Fibroblast of skin of right biceps (primary cell): ENCODE measurements at places on chromosomes 12 and 14.

DNA sequence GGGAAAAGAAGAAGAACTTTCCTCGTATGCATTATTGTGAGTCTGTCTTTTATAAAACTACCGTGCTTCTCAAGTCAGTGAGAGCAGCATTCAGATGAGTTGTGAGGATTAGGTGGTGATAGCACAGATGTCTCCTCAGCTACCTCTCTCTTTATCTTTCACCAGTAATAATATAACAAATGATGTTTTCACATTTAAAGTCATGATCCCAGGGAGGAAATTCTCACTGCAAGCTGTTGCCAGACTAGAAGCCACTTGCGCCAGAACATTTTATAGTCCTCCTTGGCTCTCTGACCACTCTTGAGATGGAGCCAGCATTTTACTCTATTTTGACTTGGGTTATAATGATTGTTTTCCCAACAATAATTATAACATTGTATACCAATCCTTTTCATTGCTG, 443.1 kb downstream of the AEBP2 start:
- DNase-seq, result no peak

GRCh38 chr12:98733667-98734350, 88.7 kb downstream of the APAF1 start:
- no peak for DNase-seq

DNA sequence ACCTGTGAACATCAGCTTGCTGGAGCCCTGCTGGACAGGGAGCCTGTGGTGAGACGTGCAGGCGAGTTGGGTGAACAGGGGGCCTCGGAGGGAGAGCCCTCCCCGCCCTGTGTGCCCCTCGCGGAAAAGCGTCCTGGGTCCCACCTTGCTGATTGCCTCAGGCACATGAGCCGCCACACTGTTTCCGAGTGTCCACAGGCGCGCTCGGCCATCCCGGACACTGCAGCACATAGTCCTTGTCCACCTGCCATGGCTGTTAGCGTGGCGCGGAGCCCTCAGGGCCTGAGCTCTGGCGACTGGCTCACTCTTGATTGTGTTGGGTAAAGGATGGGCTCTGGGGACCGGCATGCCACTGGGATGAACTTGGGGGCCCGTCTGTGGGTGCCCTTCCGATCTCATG, 40.0 kb downstream of the PACS2 start:
- DNase-seq, result no peak

DNA sequence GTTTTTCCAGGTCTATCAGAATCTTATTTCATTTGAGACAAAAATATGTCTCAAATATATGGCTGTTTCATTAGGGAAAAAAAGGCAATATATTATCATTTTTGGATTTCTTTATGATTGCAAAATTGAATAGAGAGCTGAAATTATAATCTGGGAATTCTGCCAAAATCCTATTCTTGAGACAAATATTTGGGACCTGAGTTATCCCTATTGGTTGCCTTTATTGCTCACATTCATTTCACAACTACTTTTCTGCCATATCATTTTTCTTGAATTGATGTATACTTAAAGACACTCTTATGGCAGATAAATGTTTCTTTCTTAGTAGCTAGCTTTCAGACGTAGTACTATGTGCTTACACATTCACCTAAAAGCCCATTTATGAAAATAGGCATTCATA, 241.6 kb upstream of the NOVA1 start:
- DNase-seq, result peak; percentile 26

- DNase-seq, result no peak
Measured at GRCh38 chr12:115990241-115990640, 287.3 kb downstream of the MED13L start.

DNA sequence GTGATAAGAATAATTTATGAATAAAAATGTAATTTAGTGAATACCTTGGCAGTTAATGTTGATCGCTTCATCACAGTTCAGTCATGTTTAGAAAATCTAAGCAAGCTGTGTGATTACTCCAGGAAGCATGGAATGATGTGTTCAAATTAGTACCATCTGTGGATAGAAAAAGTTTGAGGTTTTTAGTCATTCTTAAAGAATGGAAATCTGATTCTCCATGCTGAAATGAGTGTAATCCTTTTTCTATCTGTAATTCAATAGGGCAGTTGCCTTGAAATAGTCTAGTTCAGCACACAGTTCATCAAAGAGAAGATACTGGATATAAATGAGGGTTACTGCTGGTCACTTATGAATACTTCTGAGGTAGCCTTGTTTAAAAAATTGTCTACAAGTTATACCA, 127.2 kb upstream of the MYF6 start:
- DNase-seq, result peak; percentile 97

DNA sequence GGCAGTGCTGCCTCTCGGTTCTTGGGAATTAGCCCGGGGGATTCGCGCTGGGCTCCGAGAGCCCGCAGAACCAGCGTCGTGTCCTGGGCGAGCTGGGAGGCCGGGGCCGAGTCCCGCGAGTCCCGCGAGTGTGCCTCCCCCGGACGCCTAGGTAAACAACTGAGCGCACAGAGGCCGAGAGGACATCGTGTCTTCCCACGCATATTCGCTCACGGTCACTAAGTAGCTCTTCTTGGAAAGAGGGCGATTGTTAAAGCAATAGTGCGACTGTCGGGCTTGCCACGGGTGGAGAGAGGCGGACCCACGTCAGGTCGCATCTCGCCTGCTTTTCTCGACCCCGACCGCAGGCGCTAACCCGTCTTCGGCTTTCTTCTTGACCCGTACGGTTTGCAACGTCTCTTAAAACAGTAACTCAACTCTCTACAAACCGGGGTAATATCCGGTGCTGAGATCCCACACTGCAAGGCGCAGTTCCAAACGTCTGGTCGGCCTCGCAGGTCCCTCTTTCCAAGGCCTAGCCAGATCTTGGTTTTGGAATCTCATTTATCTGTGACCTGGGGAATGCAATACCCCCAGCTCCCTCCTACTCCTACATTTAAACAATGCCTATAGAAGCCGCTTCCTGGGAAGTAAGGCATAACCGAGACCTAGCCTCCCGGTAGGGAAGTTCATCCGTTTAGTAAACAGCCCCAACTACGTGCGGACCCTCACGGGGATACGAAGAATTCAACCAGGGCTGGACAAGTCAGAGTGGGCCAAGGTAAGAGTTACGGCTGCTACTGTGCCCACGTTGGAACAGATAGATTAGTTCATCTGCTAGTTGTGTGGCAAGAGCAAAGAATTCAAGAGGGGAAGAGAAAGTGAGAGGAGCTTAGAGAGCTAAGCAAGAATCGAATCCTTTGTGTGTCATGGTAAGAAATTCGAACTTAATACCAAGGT, 736 bp upstream of the PHLDA1 start:
- peak; percentile 60 for DNase-seq

GRCh38 chr12:32010631-32011336, 51.6 kb downstream of the RESF1 start:
- no peak for DNase-seq

GRCh38 chr14:73935666-73936065, 14.2 kb downstream of the FAM161B start:
- DNase-seq, result no peak

GRCh38 chr12:89117448-89118034, 234.8 kb downstream of the DUSP6 start:
- DNase-seq, result no peak
